Sciatic nerve (tissue), 2 donors: ENCODE measurements at places on chromosomes 6 and 20. TPM values are rescaled to one million over a fixed set of nuclear protein-coding genes. Genes with fewer than 3 reads are reported as not detected.

- no peak for DNase-seq
These were observed 6.1 kb upstream of the TBX18 start for GRCh38 chr6:84770521-84770920.

- DNase-seq, result no peak
These were observed 225.6 kb downstream of the PLCB1 start for GRCh38 chr20:8357703-8358102.

- no peak for DNase-seq
These were observed 28.5 kb upstream of the MRPS18A start for GRCh38 chr6:43716099-43716498.

- no peak for DNase-seq
These were observed 103.8 kb upstream of the BEND6 start for GRCh38 chr6:56851074-56851473.

GRCh38 chr6:25312034-25312620 lies 33.0 kb downstream of the CARMIL1 start:
- DNase-seq, result no peak

DNA sequence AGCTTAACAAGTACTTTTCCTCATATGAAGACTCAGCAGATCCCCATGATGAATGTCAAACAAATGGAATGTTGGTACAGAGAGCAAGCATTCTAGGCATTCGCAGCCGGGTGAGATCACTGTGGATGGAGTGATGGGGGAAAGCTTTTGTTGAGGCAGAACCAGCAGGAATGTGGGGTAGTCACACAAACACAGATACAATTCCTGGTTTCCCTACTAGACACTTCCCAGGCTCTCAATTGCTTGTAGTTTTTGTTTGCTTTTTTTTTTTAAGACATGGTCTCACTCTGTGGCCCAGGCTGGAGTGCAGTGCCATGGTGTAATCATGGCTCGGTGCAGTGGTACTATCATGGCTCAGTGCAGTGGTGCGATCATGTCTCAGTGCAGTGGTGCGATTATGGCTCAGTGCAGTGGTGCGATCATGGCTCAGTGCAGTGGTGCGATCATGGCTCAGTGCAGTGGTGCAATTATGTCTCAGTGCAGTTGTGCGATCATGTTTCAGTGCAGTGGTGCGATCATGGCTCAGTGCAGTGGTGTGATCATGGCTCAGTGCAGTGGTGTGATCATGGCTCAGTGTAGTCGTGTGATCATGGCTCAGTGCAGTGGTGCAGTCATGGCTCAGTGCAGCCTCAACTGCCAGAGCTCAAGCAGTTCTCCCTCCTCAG lies 15.4 kb upstream of the IER3 start:
- no peak for DNase-seq

DNA sequence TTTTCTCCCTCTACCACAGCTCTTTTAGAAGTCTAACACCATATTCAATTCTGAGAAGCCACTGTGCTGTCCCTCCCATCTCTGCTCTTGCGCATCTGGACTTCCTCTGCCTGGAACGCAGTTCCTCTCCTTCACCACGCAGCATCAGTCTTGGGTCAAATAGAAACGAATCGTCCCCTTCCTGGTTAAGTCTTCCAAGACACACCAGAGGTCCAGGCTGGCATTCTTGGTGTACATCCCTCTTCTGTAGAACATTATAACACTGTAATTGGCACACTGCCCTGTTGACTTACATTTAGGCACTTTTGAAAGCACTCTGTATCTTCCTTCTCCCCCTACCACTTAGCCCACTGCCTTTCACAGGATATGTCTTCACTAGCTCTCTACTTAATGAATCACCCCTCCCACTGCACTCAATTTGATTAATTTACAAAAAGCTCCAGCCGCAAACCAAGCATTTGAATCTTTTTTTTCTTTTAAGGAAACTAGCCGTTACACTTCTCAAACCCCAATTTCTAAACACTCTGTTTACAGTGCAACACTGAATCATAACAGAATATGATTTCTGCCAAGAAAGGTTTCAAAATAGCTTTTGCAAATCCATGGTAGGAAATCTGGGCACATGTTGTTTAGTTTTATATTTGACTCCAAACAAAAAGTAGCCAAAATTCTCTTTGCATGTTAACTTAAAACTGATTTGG lies 140.8 kb upstream of the CARMIL1 start:
- DNase-seq, result peak; percentile 71

DNA sequence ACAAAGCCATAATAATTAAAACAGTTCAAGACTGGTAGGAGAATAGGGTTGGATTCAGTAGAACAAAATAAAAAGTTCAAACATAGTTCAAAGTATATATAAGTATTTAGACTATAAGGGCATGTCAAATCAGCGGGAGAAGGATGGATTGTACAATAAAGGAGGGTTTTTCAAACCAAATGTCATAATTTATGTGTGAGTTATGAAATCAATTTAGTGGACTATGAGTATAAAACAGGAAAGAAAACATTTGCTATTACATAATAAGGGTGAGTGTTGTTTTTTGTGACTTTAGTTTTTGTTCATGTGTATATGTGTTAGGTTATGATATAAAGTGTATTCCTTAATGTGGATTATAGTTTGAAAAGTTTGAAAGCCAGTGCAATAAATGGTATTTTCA lies 10.6 kb downstream of the ORC3 start:
- no peak for DNase-seq

ZNF391 gene
- 7.1 TPM for total RNA-seq
